ENCODE measurements at places on chromosomes 6 and 20.
A peak's percentile ranks its signal among the peaks of the same experiment; 100 is the strongest.

DNA sequence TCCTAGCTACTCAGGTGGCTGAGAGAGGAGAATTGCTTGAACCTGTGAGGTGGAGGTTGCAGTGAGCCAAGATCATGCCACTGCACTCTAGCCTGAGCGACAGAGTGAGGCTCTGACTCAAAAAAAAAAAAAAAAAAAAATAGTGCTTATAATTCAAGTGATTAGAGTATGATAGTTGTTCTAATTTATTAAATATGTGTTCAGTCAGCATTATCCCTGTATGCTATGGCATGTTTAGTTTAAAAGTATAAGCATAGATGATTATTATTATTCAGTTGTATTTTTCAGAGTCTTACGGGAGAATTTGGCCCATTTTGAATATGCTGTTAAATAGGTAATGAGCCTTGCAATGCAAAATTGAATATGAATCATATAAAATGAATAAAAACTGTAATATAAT is 64.8 kb downstream of the UBR2 start:
- DNase-seq: no peak

DNA sequence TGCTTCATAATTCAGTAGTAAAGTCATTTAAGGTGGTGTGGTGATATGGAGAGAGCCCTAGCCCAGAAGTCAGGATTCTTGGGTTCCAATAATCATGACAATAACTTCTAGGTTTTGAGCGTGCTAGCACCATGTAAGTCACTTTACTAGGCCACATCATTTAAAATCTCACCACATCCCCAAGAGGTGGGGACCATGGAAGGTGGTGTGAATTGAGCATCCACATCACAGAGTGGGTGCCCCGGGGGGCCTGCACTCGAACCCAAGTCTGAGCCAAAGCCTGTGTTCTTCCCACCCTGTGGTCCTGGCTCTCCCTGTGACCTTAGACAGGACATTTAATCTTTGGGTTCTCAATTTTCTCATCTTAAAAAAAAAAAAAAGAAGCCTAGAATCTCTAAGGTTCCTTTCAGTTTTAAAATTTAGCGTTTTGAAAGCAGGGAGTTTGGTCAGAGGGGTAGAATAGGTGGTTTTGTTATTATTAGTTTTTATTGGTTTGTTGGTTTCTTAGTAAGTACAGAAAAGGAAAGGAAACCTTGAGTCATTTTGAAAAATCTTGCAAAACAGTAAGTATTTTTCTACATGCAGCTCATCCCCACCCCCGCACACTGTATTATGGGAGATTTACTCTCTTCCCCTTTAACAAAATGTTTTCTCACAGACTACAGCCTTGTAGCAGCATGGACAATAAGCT is 26.4 kb downstream of the ARMC2 start:
- DNase-seq: peak; percentile 79

DNA sequence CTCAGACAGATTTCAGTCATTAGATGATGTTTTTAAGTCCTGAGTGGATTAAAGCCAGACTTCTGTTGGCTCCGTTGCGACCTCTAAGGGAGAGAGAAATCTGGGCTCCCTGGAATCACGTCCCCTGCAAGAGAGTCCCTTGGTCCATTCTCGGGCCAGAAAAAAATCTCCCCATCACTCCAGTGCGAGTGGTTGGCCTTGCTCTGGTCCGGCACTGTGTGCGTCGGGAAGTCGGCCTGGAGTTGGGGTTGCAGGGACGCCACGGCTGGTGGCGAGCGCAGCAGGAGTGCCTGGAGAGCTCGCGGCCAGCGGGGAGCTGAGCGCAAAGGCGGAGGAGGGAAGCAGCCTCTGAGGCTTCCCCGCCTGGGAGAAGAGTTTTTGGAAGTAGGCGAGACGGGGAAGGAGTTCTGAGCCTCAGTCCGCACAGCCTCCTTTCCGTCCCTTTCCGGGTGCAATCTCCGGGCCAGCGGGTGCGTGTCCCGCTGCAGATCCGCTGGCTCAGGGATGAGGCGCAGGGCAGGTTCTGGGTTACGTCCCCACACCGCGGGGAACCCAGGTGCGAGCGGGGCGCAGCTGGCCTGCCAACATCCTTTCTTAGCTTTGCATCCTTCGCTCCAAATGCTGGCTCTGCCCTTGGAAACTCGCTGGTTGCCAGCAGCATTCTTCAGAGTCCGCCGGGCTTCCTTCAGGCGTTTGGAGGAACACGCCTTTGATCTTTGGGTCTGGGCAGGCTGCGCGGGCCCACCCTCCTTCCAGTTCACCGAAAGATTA is 6.8 kb downstream of the TCF21 start:
- no peak for DNase-seq

- DNase-seq: peak; percentile 13
Measured at GRCh38 chr6:41372832-41373626, 37.6 kb downstream of the NCR2 start.

GRCh38 chr6:129730477-129731165 is 20.6 kb upstream of the ARHGAP18 start:
- peak; percentile 27 for DNase-seq

GRCh38 chr20:9019833-9020232 is 49.1 kb upstream of the PLCB4 start:
- no peak for DNase-seq

- DNase-seq: peak; percentile 83
Measured at GRCh38 chr6:31568537-31568961, 3.5 kb upstream of the LTA start.

GRCh38 chr6:160974304-160974771 is 17.2 kb upstream of the MAP3K4 start:
- no peak for DNase-seq

DNA sequence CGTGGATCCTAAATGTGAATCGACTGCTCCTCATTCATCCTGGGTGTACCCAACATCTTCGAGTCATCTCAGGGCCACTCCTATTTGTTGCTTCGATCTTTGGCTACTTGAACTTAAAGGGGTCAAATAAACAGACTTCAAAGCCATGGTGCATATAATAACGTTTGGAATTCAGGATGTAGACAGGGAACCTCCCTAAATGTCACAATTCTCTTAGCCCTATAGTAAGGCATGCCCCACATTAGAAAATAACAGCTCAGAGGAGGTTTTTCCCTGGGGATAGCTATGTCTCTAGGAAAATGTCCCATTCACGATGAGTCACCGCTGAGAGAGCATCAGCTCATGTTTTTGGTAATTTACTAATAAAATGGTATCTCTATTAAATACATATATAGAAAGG is 54.8 kb upstream of the BMP6 start:
- no peak for DNase-seq

- DNase-seq: no peak
Measured at GRCh38 chr6:12420626-12421025, 130.5 kb downstream of the EDN1 start.

GRCh38 chr6:131692031-131692430 is 9.2 kb downstream of the OR2A4 start:
- no peak for DNase-seq

- DNase-seq: no peak
Measured at GRCh38 chr20:47118641-47119040, 224.0 kb downstream of the EYA2 start.

DNA sequence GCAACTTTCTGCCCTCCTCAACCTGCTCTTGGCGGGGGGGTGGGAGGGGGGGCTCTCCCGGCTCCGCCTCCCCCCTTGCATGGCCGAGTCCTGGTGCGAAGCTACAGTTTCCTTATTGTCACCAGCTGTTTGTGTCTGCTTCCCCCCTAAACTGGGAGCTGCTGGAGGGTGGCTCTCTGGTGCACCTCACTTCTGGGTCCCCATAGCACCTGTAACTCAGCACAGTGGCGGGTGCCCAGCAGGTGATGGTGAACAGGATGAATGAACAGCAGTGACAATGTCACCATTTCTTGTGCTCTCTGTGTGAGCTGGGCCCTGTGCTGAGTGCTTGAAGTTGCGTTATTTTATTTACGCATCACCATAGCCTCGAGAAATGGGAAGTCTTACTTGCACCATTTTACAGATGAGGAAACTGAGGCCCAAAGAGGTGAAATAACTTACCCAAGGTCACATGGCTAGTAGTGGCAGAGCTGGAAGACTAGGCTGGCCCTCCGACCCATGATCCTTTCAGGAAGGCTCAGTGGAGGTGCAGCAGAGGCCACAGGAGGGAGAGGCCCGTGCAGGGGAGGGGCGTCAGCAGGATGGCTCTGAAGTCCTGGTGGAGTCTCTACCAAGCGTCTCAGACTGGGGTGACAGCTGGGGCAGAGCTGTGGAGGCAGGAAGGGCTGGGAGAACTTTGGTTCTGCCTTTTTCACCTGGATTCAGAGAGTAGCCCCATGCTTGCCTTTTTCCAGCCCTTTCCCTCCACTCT is 41.8 kb downstream of the SRC start:
- peak; percentile 1 for DNase-seq

DNA sequence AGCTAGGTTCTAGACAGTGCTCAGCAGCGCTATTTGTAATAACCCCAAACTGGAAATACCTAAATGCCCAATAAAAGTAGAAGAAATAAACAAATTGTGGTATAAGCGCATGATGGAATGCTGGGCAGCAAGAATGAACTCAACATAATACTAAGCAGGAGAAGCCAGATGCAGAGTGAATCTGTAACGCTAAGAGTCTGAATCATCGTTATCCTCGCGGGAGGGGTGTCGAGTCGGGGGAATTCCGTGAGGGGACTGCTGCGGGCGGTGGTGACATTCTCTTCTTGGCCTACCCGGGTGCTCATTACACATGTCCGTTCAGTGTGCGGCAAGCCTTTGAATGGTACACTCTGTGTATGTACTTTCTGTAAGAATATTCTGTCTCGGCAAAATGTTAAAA is 83.7 kb downstream of the SULF2 start:
- no peak for DNase-seq

Data from activated CD4-positive, alpha-beta T cell treated with anti-CD3 and anti-CD28 coated beads for 36 hours (primary cell).